ENCODE measurements at places on chromosomes 6 and 20. TPM values are rescaled to one million over a fixed set of nuclear protein-coding genes. Genes with fewer than 3 reads are reported as not detected.

Gene APOM
- 2.2 TPM for total RNA-seq

Gene GSTA2
- total RNA-seq: not detected

Gene EPHA7
- not detected for total RNA-seq

Gene ENPP4
- total RNA-seq: 12.3 TPM

- no peaks in the 10 kb centered on the region for H3K36me3 ChIP-seq
- no peak for DNase-seq
- no peak overlapping the region for H3K4me3 ChIP-seq
- peaks cover 44% of the 10 kb centered on the region for H3K4me1 ChIP-seq
- H3K27me3 ChIP-seq: no peaks in the 10 kb centered on the region
These were observed 163.9 kb upstream of the ZNF217 start for GRCh38 chr20:53757472-53757913.

GRCh38 chr6:35214869-35215664 is 1.3 kb downstream of the SCUBE3 start:
- H3K27me3 ChIP-seq: peaks cover 84% of the 10 kb centered on the region
- H3K27ac ChIP-seq: peak overlapping the region; percentile 5
- peaks cover 4% of the 10 kb centered on the region for H3K36me3 ChIP-seq
- DNase-seq: no peak
- H3K4me1 ChIP-seq: peaks cover 6% of the 10 kb centered on the region

GRCh38 chr20:63309261-63310071 is 16.5 kb downstream of the COL20A1 start:
- no peak overlapping the region for H3K27ac ChIP-seq
- H3K4me1 ChIP-seq: peaks cover 4% of the 10 kb centered on the region
- no peak for DNase-seq
- peaks cover 3% of the 10 kb centered on the region for H3K27me3 ChIP-seq
- H3K36me3 ChIP-seq: no peaks in the 10 kb centered on the region

- H3K36me3 ChIP-seq: no peaks in the 10 kb centered on the region
- peak; percentile 58 for DNase-seq
- no peak overlapping the region for H3K4me3 ChIP-seq
- no peaks in the 10 kb centered on the region for H3K27me3 ChIP-seq
- no peak overlapping the region for H3K27ac ChIP-seq
These were observed 46.3 kb downstream of the GOPC start for GRCh38 chr6:117555882-117556498.

- no peak for DNase-seq
- no peak overlapping the region for H3K4me3 ChIP-seq
- peaks cover 15% of the 10 kb centered on the region for H3K4me1 ChIP-seq
- H3K36me3 ChIP-seq: no peaks in the 10 kb centered on the region
- H3K27me3 ChIP-seq: no peaks in the 10 kb centered on the region
These were observed 14.6 kb downstream of the SRC start for GRCh38 chr20:37360391-37361115.

- no peak for DNase-seq
- H3K27ac ChIP-seq: no peak overlapping the region
- H3K4me3 ChIP-seq: no peak overlapping the region
- H3K4me1 ChIP-seq: peaks cover 20% of the 10 kb centered on the region
- peaks cover 2% of the 10 kb centered on the region for H3K36me3 ChIP-seq
These were observed 288.3 kb downstream of the KHDC1L start for GRCh38 chr6:72936766-72937559.

GRCh38 chr20:11918981-11919380 is 1.3 kb downstream of the BTBD3 start:
- H3K4me1 ChIP-seq: peaks cover 18% of the 10 kb centered on the region
- H3K27me3 ChIP-seq: no peaks in the 10 kb centered on the region
- H3K4me3 ChIP-seq: no peak overlapping the region
- H3K27ac ChIP-seq: no peak overlapping the region

- DNase-seq: no peak
- no peak overlapping the region for H3K4me3 ChIP-seq
- no peak overlapping the region for H3K27ac ChIP-seq
These were observed 71.2 kb downstream of the HIVEP1 start for GRCh38 chr6:12083302-12083701.

- H3K36me3 ChIP-seq: no peaks in the 10 kb centered on the region
- no peak overlapping the region for H3K4me3 ChIP-seq
- no peak overlapping the region for H3K27ac ChIP-seq
- no peak for DNase-seq
- H3K27me3 ChIP-seq: no peaks in the 10 kb centered on the region
These were observed 216.2 kb downstream of the CD83 start for GRCh38 chr6:14333556-14334305.

- H3K4me1 ChIP-seq: no peaks in the 10 kb centered on the region
- H3K4me3 ChIP-seq: no peak overlapping the region
- H3K27ac ChIP-seq: no peak overlapping the region
- H3K27me3 ChIP-seq: no peaks in the 10 kb centered on the region
- no peak for DNase-seq
These were observed 128.8 kb downstream of the EDN1 start for GRCh38 chr6:12418946-12419345.

- no peaks in the 10 kb centered on the region for H3K27me3 ChIP-seq
- peak overlapping the region; percentile 38 for H3K27ac ChIP-seq
- no peak for DNase-seq
- H3K4me3 ChIP-seq: no peak overlapping the region
- no peaks in the 10 kb centered on the region for H3K36me3 ChIP-seq
- H3K4me1 ChIP-seq: peaks cover 29% of the 10 kb centered on the region
These were observed 19.9 kb downstream of the TREML4 start for GRCh38 chr6:41247882-41248705.

- H3K4me3 ChIP-seq: no peak overlapping the region
- peaks cover 4% of the 10 kb centered on the region for H3K27me3 ChIP-seq
- DNase-seq: no peak
- no peak overlapping the region for H3K27ac ChIP-seq
- no peaks in the 10 kb centered on the region for H3K36me3 ChIP-seq
These were observed 387.5 kb downstream of the HACE1 start for GRCh38 chr6:104472021-104472901.

DNA sequence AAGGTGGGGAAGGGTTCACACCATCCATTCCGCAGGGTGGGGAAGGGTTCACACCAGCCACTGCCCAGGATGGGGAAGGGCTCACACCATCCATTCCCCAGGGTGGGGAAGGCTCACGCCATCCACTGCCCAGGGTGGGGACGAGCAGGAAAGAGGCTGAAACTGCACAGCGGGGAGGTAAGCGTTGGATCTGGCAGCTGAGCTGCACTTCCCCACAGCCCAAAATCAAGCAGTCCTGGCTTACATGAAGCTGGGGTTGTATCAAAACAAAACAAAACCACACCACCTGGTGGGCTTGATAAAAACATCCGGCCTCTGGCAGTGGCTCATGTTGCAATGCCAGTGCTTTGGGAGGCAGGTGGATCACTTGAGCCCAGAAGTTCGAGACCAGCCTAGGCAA is 268.5 kb downstream of the TAF4 start:
- H3K36me3 ChIP-seq: no peaks in the 10 kb centered on the region
- H3K27ac ChIP-seq: no peak overlapping the region
- no peak for DNase-seq
- H3K4me1 ChIP-seq: no peaks in the 10 kb centered on the region

DNA sequence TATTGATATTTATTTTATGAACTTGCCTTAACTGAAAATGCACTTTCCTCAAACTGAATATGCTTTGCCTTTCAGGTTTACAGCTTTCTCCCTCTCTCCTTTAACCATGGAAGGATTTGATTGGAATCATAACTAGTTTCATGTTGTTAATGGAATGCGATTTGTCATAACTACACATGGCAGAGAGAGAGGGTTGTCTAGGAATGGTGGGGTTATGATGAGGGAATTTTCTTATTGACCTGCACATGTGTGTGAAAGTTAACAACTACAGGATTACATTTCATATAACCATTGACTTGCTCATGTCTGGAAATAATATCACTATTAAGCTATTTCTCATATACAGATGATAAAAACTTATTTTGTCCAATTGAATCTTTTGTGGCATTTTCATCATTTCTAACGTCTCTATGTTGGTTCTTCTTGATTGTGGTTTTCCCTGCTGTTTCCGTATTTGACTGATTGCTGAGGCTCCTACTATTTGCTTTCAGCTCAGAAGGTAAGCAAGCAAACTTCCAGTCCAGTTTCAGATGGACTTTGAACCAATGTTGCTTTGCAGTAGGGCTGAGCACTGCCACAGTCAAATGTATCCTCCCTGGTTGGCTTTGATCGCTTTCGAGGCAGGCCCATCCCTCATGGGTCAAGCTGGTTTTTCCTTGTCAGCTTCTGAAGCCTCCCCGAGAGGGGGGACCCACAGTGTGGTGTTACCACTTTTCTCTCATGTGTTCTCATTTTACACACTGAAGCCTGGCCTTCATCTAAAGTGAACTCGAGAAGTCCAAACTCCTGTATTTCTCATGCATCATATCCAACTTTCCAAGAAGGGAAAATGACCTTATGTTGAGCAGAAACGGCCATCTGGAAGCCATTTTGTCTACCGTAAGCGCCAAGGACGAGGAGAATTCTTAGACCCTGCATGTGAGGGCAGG is 7.6 kb upstream of the CCN2 start:
- H3K4me3 ChIP-seq: no peak overlapping the region
- no peak for DNase-seq
- H3K36me3 ChIP-seq: no peaks in the 10 kb centered on the region
- H3K27ac ChIP-seq: no peak overlapping the region
- peaks cover 23% of the 10 kb centered on the region for H3K27me3 ChIP-seq

DNA sequence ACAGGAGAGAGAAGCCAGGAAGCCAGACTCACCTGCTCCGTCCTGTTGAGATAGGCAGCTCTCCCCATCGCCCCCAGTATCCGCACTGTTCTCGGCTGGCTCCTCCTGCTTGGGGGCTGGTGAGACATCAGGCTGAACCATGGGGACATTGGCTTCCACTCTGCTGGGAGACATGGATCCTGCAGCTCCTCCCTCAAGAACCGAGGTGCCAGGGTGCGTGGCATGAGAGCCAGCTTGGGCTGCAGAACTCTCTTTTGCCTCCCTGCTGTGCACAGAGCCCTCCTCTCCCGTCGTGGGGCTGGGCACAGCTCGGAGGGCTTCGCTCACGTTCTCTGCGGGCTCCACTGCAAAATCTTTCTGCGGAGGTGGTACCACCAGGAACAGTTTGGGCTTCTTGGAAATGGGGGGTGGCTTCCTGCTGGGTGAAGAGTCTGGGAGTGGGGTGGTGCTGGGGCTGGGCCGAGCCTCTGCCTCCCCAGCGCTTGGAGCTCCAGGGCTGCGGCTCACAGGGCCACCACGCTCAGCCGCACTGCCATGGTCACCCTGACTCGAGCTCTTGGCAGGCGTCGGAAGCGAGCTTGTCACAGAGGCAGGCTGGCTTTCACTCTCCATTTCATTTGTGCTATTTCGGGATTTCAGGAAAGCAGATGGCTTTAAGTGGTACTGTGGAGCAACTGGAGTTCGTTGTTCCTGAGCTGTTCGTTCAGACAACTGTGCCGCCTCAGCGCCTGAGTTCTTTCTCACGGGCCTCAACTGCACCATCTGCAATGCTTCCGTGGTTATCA is 26.5 kb downstream of the HEBP2 start:
- no peak overlapping the region for H3K27ac ChIP-seq
- H3K4me1 ChIP-seq: no peaks in the 10 kb centered on the region
- H3K27me3 ChIP-seq: peaks cover 1% of the 10 kb centered on the region
- H3K4me3 ChIP-seq: no peak overlapping the region
- no peak for DNase-seq
- no peaks in the 10 kb centered on the region for H3K36me3 ChIP-seq

DNA sequence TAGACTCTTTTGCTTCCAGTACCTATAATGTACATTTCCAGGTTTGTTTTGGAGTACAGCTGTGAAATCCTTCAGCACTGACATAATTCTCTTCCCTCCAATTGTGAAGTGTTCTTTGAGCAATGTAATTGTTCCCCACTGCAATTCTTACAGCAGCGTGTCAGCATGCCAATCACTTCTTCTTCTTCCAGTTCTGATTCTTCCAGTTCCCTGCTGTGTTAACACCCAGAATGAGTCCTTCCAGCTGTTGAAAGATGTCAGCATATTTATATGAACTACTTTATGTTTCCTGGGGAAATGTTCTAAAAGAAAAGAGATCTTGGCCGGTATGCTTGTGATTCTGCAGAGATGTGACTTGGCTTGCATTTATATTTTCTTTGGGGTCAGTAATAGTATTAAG is 213.9 kb downstream of the UNC5CL start:
- no peaks in the 10 kb centered on the region for H3K4me1 ChIP-seq
- no peak overlapping the region for H3K27ac ChIP-seq
- no peak for DNase-seq
- no peaks in the 10 kb centered on the region for H3K36me3 ChIP-seq
- peaks cover 22% of the 10 kb centered on the region for H3K27me3 ChIP-seq

DNA sequence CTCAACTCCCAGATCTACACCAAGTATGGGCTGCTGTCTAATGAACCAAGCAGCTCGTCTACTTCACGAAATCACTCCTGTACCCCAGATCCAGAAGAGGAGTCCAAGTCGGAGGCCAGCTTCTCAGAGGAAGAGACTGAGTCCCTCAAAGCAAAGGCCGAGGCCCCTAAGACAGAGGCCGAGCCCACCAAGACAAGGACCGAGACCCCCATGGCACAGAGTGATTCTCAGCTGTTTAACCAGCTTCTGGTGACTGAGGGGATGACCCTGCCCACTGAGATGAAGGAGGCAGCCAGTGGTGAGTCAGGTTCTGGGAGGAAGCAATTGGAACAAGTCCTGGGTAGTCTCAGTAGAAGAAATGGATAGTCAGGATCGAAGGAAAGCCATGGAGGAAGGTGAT is 5.8 kb downstream of the CUL9 start:
- peaks cover 60% of the 10 kb centered on the region for H3K4me1 ChIP-seq
- no peak for DNase-seq
- no peaks in the 10 kb centered on the region for H3K36me3 ChIP-seq
- no peak overlapping the region for H3K27ac ChIP-seq
- H3K27me3 ChIP-seq: no peaks in the 10 kb centered on the region

- no peak overlapping the region for H3K4me3 ChIP-seq
- peak overlapping the region; percentile 1 for H3K27ac ChIP-seq
- no peaks in the 10 kb centered on the region for H3K27me3 ChIP-seq
- H3K36me3 ChIP-seq: no peaks in the 10 kb centered on the region
These were observed 81.2 kb downstream of the KCNQ5 start for GRCh38 chr6:72703093-72703492.

Data from naive thymus-derived CD8-positive, alpha-beta T cell (primary cell).